ENCODE measurements at places on chromosomes 3 and 15.

GRCh38 chr3:178203165-178203564, 333.1 kb upstream of the KCNMB2 start:
- no peak for DNase-seq

DNA sequence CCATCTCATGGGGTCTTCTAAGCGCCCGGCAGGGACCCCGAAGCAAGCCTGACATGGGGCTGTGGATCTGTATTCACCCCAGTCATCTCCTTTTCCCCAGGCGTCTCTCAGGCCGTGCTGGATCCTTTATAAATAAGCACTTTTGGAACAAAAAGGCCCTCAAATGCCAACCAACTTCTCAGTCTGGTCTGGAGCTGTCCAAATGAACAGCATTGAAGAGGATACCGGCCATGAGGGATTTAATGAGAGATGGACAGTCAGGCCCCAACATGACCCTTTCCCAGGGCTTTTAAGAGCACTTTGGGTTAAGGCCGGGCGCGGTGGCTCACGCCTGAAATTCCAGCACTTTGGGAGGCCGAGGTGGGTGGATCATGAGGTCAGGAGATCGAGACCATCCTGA, 89.2 kb upstream of the SPATA12 start:
- DNase-seq = no peak

GRCh38 chr3:157436583-157437291, at the start of gene PTX3:
Gene PTX3, plus strand, starts transcription at chr3:157436850. Its CDS starts 84 bp downstream, at chr3:157436934.
- DNase-seq = no peak

- DNase-seq = no peak
Measured at GRCh38 chr3:58679974-58680666, 13.5 kb upstream of the FAM3D start.

DNA sequence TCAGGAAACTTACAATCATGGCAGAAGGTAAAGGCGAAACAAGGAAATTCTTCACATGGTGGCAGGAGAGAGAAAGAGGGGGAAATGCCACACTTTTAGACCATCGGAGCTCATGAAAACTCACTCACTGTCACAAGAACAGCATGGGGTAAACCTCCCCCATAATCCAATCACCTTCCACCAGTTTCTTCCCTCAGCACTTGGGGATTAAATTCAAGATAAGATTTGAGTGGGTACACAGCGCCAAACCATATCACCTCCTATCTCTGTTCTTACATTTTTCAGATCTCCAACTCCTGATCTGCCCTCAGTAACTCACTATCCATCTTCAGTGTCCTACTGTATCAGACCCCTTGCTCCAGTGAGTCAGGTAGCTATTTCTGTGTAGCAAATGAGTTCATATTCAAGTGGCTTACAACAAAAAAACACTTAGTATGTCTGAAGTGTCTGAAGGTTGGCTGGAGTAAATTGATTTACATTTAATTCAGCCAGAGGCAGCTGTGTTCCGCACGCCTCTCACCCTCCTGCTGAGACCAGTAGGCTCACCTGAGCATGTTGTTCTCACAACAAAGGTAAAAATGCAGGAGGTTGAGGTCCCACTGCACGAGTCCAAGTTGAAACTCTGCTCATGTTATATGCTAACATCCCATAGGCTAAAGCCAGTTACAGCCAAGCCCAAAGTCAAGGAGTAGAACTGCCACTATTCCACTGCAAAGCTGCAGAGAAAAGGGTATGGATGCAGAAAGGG, 180.7 kb upstream of the LMCD1 start:
- no peak for DNase-seq

DNA sequence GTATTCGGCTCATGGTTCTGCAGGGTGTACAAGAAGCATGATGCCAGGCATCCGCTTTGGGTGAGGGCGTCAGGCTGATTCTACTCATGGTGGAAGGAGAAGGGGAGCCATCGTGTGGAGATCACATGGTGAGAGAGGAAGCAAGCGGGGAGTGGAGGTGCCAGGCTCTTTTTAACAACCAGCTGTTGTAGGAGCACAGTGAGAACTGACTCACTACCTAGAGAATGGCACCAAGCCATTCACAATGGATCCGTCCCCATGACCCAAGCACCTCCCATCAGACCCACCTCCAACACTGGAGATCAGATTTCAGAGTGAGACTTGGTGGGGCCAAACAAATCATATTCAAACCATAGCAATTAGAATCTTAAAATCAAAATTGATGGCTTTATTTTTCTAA, 259.8 kb upstream of the CTDSPL start:
- no peak for DNase-seq

GRCh38 chr3:188439080-188439479, 285.1 kb downstream of the LPP start:
- peak; percentile 35 for DNase-seq

DNA sequence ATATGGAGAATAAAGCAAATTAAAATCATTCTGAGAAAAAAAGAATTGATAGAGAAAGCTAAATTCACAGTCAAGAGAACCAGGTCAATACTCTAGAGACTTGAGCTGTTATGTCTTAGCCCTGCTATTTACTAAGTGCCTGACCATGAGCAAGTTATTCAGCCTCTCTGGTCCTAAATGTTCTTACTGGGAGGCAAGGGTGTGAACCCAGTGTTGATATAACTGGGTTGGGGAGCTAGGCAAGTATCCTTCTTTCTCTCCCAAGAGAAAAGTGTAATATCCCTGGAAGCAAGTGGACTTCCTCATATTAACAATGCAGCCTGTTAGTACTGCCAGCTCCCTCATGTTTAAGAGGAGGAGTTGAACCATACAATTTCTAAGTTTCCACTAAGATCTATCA, 488.9 kb upstream of the RASGRP1 start:
- no peak for DNase-seq

DNA sequence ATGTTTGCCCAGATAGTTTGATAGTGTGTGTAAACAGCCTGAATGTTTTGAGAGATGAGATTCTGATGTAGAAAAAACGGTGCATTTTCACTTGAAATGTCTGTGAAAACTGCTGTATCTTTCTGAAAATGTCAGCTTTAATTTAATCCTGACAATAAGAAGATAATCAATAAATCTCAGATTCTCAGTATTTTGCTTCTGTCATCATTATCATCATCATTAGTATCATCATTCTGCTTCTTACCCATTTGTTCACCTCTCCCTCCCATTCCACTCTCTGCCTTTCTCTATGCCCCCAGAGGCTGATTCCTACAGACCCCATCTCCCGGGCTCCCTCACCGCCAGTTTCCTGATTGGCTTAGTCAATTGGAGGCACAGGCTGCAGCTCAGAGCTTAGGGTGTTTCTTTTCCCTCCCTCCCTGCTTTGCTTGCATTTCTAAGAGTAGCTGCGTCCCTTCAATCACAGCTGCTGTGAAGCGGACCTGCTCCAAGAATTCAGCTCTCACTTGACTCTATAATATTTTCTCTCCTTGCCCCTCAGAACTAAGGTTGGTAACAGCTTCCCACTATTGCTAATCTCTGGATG, 8.2 kb upstream of the SNTN start:
- DNase-seq = no peak

DNA sequence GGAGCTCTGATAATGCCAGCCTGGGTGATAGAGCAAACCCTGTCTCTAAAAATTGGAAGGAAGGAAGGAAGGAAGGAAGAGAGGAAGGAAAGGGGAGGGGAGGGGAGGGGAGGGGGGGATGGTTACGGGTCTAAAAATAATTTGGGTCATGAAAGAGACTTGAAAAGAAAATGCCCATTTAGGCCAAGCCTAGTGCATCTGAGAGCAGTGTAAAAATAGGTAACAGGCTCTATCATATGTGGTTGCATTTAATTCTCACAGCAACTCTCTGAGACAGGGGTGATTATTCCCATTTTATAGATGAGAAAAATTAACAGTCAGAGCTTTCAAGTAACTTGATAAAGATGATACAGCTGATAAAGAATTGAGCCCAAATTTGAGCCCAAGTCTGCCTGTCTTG, 3.6 kb upstream of the ECE2 start:
- DNase-seq = no peak

DNA sequence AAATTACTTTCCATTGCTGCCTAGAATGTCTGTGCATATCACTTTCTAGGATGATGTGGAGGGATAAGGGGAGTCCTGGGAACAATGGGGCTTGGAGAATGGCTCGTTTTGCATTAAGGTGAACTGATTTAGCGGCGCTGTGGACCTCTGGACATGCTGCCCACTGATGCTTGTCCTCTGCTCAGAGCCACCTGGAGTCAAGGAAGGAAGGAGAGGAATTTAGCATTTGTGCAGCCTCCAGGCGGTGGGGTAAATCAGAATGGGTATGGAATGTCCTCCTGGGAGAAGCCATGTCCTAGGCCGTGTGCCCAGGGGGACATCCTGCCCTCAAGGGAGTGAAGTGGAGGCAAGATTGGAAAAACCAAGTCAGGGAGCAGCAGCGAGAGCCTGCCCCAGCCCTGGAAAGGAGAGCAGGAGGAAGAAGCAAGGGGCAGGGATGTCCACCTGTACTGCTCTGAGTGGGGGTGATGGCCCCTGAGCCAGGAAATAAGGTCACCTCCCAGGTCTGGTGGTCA, 37.8 kb downstream of the KY start:
- no peak for DNase-seq

DNA sequence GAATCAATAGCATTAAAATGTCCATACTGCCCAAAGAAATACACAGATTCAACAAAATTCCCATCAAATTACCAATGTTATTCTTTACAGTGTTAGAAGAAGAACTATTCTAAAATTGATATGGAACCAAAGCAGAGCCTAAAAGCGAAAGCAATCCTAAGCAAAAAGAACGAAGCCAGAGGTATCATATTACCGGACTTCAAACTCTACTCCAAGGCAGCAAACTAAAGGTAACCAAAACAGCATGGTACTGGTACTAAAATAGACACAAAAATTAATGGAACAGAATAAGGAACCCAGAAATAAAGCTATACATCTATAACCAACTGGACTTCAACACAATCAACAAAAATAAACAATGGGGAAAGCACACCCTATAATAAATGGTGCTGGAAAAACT, 167.5 kb downstream of the ADAMTS9 start:
- no peak for DNase-seq

DNA sequence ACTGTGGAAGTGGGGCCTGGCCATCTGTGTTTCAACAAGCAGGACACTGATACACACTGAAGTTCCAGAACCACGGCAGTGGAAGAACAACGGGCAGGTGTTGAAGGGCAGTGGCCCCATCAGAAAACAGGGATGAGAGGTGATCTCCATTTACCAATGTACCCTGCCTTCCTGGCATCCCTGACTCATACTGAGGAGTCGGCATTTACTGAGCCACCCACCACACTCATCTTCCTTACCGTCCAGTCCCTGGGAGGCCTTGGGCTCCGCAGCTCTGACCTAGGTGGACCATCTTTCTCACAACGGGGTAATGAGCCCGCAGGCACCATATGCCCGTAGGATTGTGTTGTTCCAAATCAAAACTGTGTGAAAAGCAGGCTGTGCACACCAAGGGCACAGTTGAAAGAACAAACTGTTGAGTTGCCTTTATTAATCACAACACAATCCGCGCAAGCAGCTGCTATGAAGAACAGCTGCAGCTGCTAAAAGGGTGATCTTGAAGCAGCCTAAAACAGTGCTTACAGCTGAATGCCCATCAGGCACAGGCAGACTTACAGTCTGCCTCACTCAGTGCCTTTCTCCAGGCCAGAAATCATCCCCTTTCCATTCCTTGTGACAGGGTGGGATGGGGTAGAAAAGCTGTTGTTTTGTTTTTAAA, 12.9 kb downstream of the MB21D2 start:
- no peak for DNase-seq

GRCh38 chr3:40975711-40976121, 223.6 kb upstream of the CTNNB1 start:
- no peak for DNase-seq

DNA sequence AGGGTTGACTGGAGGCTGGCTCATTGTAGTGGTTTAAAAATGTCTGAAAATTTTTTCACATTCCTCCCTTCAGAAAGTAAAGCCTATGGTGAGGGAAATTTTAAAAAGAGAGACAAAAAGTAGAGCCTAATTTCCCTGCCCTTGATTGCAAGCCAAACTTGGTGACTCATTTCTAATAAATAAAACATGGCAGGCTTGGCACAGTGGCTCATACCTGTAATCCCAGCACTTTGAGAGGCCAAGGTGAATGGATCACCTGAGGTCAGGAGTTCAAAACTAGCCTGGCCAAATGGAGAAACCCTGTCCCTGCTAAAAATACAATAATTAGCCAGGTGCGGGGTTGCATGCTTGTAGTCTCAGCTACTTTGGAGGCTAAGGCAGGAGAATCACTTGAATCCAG, 18.9 kb upstream of the ARRDC4 start:
- no peak for DNase-seq

DNA sequence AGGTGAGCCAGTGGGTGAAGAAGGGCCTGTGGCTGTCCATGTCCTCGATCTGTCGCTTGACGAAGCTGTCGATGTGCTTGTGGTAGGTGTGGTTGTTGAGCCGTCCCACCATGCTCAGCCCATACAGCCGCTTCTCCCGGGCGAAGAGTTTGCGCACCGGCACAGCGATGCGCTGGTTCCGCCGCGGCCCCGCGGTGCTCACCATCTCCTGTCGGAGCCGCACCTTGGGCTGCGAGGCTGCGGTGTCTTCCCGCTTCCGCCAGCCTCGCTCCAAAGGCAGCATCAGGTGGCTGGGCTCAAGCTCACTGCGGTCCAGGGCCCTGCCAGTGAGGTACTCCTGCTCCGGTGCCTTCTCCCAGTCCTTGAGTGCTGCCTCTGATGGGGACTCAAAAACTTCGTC, 34.0 kb upstream of the GRIP2 start:
- no peak for DNase-seq

DNA sequence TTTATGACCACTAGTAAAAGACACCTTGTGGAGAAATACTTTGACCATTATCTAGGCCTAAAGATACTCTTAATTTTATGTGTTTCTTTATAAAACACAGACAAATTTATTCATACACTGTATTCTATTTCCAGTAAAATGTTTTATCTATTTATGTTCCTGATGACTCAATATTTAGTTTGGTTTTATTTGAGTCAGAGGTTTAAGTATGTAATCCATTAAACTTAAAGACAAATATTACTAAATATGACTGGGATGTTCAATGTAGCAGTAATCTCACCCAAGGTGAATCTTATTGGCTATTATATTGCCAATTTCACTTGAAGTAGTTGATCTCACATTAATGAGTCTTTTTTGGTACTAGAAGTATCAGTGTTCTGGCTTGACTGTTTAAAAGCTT, 799.7 kb downstream of the CADM2 start:
- no peak for DNase-seq

DNA sequence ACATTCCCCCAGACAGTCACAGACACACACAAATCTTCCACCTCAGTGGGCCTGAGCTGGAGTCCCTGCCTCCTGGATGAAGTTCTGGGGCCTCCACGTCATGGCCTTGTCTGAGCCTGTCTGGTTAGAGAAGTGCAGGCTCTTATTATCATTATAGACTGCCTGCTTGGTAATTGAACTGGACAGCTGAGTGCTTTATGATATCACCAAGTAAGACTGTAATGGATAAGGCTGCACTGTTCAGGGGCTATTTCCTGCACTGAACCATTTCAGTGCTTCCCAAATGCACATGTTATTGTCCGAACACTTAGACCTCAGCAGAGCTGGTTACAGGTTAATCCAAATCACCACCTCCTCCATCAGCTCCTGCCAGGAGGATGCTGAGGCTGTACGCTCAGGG, 8.7 kb upstream of the ST6GAL1 start:
- DNase-seq = no peak

DNA sequence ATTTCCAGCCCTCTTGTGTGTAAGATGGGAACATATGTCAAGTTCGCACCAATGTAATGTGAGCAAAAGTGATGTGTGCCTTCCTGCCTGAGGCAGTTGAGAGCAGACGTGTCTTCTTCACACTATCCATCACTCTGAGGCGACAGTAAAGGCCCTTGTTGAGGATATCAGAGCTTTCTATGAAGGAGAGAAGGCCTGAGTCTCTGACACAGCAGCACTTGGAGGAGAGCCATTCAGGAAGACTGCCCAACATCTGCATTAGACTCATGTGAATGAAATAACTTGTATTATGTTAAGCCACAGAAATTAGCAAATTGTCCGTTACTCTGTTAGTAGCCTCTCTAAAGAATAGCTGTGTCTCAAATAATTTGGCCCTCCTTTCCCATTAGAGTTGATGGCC, 108.8 kb upstream of the CCDC54 start:
- no peak for DNase-seq
